ENCODE measurements at places on chromosomes 6 and 20.
A peak's percentile ranks its signal among the peaks of the same experiment; 100 is the strongest.

DNA sequence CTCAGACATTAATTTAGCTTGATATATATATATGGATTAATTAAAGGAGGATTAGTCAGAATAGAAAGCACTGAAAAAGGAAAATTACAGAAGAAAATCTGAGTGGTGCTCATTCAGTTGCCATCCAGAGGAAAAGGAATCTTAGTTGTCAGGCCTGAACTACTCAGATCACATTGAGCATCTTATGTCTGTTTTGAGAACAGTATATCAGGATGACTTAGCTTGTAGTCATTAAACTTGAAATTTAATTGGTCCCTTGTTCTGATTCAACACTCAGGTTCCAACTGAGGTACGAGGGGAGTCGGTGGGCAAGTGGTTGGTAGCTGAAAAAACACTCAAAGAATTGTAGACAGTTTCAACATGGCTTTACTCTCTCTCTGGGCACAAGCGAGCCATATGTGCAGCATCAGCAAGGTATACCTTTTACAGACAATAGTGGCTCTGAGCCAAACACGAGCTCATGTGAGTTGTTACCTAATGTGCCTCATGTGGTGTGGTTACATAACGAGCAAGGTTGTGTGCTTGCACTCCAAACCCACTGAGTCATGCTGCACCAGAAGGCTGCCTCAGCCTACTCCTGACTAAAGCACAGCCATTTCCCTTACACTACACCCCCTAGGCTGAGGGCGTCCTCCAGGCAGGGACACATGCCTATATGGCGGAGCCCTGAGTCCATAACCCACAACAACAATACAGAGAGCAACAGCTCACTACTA lies 73.0 kb upstream of the HMGN3 start:
- DNase-seq, result no peak

- DNase-seq, result no peak
Observed at GRCh38 chr20:32208499-32209154, 947 bp downstream of the POFUT1 start.

DNA sequence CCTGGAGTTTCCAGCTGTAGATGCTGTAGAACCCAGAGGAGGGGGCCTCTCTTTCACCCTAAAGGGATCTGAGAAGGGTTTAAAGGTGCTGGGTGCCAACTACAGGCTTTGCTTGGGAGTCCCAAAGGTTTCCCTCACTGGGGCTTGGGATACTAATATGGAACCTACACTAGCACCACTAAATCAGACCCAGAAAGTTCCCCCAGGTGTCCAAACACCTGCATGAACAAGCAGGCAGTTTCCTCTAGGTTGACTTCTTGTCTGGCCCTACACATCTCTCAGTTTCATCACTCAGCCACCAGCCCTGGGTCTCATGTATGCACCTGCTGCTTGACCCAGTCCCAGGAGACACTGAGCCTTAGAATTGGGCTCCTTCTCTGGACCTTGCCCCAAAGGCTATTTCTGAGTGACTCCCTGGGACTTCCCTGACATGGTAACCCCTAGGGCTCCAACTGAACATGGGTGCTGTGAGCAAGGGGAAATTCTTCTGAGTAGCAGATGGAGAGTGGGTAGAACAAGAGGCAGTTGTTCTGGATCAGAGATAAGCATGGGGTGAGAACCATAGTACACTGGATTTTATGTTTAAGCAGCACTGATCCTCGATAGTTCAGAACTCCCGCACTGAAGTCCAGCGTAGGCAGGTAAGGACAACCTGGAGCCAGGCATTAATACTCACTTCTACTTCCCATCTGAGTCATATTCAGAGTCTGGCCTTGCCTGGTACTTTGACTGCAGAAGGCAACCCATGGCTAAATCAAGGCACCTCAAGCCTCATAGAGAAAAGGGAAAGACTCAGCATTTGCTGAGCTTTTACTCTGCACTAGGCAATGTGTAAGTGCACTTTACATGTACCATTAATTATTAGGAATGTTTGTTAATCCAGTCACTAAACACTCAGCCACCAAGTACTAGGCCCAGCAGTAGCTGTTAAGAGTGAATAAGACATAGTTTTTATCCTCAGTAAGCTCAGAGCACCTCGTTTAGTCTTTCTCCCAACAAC lies 16.8 kb downstream of the BCL2L1 start:
- no peak for DNase-seq

DNA sequence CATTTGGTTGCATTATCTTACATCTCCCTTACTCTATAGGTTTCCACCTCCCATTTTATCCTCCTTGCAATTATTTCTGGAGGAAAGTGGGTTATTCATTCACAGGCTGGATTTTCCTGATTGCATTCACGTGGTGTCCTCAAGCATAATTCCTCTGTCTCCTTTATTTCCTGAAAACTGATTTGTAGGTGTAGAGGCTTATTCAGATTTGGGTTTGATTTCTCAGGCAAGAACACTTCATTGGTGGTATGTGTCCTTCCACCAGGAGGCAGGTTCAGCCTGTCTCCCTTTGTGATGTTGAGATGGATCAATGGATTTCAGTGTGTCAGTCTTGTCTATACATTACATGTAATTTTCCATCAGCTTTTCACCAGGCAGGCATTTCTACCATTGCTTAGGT lies 17.3 kb downstream of the DNPH1 start:
- no peak for DNase-seq

- no peak for DNase-seq
Observed at GRCh38 chr6:16043171-16044135, 85.4 kb upstream of the MYLIP start.

- DNase-seq, result no peak
Observed at GRCh38 chr6:140566781-140567277, 1192.4 kb upstream of the CITED2 start.

- no peak for DNase-seq
Observed at GRCh38 chr6:76840865-76841264, 622.4 kb downstream of the HTR1B start.

GRCh38 chr6:18343741-18344140 lies 43.4 kb upstream of the RNF144B start:
- peak; percentile 44 for DNase-seq

- no peak for DNase-seq
Observed at GRCh38 chr20:17767624-17768023, 67.9 kb downstream of the BANF2 start.

GRCh38 chr20:39089029-39089428 lies 126.9 kb downstream of the DHX35 start:
- no peak for DNase-seq

GRCh38 chr6:42963855-42964605 lies 3.5 kb downstream of the GNMT start:
- peak; percentile 34 for DNase-seq

GRCh38 chr6:160461641-160462040 lies 113.5 kb downstream of the SLC22A3 start:
- peak; percentile 22 for DNase-seq

GRCh38 chr6:21230536-21230935 lies 363.0 kb upstream of the SOX4 start:
- DNase-seq, result no peak

- no peak for DNase-seq
Observed at GRCh38 chr20:50690650-50691572, at the start of gene RIPOR3. Gene RIPOR3, minus strand, starts transcription at chr20:50691542. Its CDS starts 414 bp downstream, at chr20:50691128.

DNA sequence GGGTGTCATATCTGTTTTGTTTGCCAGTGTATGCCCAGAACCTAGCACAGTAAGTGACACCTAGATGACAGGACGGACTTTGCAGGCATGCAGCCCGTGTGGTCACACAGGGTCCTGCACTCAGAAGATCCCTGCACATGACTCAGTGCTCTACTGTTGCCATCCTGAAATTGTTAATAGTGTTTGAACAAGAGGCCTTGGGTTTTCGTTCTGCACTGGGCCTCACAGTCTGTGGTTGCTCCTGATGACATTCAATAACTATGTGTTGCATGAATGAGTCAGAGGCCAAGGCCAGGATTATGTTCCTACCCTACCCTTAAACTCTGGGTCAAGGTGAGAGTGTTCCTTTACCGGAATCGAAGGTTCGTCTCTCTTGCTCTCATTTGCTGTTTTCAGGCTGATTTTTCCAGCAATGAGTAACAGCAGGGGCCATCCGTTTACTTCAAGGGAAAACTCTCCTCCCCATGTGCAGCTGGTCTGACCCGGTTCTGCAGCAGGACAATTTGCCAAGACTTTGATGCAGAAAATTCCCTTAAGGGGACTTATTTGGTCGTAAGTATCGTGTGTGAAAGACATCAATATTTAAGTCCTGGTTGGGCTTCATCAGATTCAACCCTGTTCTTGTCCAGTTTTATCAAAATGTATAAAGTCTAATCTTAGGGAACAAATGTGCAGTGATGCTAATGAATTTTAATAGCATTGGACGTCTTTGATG lies 13.0 kb upstream of the PFDN4 start:
- no peak for DNase-seq

DNA sequence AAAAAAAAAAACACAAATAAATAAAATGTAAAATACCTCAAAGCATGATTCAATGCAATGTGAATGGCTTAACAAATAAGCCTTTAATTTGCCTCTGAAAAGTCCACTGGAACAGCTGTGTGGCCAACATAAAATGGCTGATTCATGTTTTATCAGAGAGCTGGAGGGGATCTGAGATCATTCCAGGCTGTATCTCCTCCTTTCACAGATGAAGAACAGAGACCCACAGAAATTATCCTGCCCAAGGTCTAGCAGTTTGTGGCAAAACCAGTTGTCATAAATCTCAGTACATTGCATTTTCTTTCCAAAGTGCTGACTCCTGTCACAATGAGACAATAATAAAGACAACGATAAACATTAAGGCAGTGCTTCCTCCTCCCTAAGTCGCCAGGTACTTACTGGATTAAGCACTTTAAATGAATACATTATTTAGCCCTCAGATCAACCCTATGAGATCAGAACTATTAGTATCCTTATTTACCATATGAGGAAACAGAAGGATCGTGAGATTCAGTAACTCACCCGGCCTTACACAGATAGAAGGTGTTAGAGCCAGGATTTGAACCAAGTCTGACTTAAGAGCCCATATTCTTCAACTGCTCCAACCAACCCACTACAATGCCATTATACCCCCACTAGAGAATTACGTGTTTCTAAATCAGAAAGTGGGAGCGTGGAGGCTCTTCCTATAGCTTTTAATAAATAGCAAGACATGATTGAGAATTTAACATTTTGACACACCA lies 118.3 kb downstream of the KIF13A start:
- DNase-seq, result no peak

DNA sequence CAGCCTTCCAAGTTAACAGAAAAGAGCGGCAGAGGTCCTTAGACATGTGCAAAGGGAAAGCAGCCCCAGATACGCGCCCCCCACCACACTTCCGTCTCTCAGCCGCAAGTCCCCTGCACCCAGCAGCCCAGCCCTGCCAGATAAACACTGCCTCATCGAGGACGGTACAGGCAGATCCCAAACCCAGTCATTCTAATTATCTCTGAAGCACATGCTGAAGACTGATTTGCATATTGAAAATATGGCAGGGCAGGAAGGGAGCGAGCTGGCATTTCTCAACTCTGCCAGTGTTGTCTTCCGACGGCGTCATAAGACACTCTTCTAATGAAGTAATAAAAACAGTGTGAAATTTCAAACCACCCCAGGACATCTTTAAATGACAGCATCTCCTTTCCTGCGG lies 122.8 kb upstream of the CDH4 start:
- no peak for DNase-seq

- no peak for DNase-seq
Observed at GRCh38 chr6:93238632-93239031, 180.7 kb downstream of the EPHA7 start.

DNA sequence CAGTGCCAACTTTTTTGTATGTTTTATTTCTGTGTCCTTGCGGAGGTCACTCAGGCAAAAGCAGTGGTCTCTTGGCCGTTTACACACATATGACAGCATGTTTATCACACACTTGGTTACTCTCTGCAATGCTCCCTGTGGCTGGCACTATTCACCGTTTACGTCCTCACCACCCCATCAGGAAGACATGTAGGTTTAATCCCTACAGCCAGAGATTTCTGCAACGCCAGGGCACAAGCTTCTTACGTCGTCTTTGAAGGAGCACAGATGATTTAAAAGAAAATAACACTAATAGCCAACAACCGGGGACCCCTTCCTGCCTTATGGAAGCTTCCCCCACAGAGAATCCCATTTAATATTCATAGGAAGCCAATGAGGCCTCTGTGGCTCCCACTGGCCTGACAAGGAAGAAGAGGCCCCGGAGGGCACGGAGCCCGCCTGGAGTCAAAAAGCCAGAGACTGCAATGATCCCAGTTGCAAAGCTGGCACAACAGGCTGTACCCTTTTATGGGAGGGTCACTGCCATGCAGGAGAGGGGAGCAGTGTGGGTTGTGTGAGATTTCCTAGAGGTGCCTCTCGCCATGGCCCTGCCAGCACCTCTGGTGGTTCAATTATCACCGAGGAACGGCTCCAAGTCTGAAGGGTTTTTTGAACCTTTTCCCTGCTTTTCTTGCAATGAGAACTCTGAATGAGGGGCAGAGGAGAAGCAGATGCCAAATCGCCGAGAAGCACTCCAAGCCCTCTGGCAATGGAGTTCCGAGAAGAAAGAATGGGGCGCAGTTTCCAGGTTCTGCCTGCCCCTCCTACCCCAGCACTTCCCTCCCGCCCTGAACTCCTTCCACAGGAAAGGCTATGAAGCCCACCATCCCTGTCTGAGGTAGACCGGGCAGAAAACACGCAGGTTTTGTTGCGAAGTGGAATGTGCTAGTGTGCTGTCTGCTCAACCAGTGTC lies 96.2 kb downstream of the THBS2 start:
- DNase-seq, result no peak

- DNase-seq, result no peak
Observed at GRCh38 chr6:106413722-106414121, 53.2 kb downstream of the CRYBG1 start.

DNA sequence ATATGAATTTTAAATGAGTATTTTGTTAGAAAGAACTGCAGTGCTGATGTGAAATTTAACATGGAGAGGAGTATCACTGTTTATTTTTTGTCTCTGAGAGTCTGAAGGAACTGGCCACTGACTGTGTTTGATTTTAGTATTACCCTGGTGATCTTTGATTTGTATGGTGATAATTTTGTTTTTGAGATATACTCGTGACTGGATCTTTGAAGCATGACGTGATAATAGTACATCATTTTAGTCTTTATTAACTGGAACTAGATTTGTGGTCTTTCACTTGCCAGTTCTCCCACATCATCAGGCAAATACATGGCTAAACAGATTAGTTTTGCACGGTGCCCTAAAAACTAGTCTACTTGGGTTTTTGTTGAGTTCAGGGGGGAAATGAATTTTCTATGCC lies 55.5 kb downstream of the ARID1B start:
- no peak for DNase-seq

DNA sequence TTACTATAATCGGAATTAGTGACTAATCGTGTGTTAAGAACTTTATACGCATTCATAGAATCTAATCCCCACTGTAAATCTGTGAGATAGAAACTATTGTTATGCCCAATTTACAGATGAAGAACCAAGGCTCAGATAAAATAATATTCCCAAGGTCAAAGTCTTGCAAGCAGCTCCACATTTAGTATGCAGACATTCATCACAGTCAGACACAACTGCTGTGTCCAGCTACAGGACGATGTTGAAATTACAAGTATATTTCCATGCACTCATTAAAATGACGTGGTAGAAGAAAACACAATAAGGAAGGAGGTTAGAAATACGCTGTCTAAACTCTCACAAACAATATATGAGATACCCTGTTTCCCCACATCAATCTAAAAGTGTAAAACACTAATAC lies 82.5 kb downstream of the PREX1 start:
- no peak for DNase-seq

GRCh38 chr6:48378884-48379407 lies 267.9 kb upstream of the PTCHD4 start:
- no peak for DNase-seq

GRCh38 chr6:6091608-6092002 lies 84.9 kb upstream of the NRN1 start:
- DNase-seq, result no peak
